ENCODE measurements at places on chromosomes 6 and 20.

GRCh38 chr6:17910189-17910588, 77.2 kb downstream of the KIF13A start:
- no peak for DNase-seq

- DNase-seq, result no peak
Observed at GRCh38 chr6:150016324-150017185, 8.8 kb downstream of the RAET1L start.

DNA sequence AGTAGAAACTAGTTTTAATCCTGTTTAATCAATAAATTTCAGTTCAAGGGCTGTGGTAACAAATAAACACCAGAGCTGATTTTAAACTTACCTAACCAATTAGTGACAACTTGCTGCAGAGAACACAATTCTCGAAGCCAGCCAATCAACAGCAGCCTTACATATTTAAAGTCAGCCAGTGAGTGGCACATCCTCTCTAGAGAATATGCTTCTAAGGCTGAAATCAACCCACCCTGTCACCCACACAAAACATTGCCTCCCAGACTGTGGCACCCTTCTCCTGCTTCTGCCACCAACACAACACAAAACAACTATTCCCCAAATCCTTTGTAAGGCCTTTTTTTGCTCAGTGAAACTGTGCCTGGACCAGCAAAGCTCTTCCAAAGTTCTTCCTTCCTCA, 306.0 kb downstream of the EYA4 start:
- DNase-seq, result no peak

DNA sequence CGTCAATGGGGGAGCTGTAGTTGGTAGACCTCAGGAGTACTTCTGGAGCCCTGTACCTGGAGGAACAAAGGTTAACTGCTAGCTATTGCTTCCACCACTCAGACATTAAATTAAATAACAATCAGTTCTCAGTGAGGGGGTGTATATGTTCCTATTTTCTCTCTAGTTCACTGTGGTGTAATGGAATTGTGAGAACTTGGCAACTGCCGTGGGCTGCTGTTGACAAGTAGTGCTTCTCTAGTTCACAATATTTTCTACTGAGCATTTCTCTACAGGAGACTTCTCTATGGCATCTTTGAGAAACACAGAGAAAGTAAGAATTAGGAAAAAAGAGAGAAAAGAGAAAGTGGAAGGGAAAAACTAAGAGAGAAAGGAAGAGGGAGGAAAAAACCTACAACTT, 23.4 kb upstream of the GSTA4 start:
- DNase-seq, result no peak

DNA sequence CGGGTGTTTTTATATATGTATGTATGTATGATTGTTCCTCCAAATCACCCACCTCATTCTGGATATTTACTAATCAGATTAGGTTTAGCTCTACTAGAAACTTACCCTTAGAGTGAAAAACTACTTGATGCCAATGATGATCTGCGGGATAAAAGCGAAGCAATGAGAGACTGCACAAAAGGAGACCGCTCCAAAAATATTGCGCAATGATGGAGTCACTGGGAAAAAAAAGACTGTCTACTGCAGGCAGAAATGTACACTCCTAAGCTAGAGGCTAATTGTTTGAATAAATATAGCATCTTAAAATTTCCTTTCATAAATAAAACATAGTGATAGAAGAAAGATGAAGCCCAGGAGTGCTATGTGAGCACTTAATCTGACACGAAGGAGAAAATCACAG, 7.3 kb downstream of the RAB32 start:
- DNase-seq, result no peak

DNA sequence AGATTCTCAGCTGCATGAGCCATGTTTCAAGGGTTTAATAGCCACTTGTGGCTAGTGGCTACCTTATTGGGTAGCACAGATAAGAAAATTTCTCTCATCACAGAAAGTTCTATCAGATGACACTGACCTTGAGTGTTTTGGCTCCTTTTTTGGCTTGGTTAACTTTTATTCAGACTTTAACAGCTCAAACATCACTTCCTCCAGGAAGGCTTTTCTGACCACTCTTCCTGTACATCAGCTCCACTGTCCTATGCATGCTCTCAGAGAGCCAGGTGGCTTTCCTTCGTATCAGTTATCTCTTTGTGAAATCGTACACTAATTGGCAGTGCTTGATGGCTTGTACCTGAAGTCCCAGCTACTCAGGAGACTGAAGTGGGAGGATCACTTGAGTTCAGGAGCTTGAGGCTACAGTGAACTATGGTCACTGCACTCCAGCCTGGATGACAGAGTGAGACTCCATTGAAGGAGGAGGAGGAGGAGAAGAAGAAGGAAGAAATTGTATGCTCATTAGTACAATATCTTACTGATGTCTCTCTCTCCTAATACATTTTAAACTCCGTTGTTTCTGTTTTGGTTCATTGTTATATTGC, 10.7 kb downstream of the MAFB start:
- DNase-seq, result no peak

DNA sequence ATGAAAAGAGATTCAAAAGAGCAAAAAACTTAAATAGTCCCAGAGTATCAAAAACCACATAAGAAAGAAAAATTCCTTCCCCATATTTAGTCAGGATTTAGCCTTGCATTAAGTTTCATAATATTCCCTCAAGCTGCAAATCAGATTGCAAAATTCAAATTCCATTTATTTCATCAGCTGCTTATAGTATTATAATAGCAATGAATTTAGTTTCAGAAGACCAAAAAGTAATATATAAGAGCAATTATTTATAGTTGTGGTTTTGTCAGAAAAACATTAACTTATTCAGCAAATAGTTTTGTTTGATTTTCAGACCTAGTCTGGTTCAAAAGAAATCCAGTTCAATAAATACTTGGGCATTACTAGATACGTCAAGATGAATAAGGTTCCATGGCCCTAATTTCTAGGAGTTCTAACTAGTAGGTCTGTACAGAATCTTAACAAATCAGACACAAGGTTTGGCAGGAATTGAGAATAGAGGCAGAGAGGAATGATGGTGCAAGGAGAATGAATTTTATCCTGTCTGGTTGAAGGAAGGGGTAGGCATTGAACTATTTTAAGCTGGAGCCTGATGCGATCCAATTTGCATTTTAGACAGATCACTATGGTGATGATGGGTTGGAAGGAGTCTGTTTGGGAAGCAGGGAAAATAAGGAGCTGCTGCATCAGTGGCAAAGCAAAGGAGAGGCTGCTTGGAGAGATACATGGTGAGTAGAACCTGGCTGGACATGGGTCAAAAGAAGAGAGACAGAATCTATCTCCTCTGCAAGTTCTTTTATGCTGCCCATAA, 163.9 kb upstream of the STXBP5 start:
- DNase-seq, result no peak

DNA sequence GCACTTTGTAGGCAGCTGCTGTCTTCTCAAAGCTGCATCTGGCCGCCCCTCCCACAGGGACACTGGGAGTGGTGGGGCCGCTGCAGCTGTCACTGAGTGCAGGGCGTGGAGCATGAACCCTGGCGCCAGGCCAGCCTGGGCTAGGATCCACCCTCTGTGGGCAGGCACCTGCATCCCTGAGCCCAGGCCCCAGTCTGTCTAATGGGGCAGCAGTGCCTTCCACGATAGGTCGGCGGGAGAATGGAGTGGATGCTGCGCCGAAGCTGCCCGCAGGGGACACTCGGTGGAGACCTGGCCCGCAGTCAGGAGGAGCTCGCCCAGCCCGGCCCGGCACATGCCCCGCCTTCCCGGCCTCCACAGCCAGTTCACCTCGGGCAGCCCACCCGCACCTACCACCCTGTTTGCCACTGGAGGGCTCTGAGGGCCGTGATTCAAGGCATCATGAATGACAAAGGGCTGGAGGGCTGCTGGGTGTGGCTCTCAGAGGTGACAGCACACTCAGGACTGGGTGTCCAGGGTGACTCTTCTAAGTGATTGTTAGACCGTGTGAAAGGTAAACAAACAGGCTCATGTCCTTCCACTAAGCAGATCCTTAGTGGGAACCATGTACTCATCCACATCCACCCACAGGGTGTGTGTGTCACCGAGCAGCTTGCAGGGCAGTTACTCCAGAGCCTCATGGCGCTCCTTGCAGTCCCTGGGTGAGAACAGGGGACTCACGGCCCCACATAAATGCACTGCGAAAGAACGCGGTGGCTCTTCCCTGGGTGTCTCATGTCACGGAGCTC, 133.9 kb downstream of the AGPAT4 start:
- no peak for DNase-seq

- DNase-seq, result no peak
Observed at GRCh38 chr20:18416486-18416885, 50.3 kb downstream of the DZANK1 start.

DNA sequence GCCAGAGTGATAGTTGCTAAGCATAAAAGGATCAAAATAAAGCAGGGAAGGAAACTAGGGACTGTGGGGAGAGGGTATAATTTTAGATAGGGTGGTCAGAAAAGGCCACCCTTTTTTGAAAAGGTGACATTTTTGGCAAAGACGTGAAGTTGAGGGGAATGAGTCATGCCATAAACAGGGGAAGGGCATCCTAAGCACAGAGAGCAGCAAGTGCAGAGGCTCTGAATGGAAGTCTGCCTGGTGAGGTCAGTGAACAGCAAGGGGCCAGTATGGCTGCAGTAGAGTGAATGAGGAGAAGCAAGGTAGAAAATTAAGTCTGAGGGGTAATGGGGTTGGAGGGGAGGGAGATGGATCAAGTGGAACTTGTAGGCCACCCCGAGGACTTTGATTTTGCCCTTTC, 2.4 kb downstream of the KLC4 start:
- DNase-seq, result no peak

DNA sequence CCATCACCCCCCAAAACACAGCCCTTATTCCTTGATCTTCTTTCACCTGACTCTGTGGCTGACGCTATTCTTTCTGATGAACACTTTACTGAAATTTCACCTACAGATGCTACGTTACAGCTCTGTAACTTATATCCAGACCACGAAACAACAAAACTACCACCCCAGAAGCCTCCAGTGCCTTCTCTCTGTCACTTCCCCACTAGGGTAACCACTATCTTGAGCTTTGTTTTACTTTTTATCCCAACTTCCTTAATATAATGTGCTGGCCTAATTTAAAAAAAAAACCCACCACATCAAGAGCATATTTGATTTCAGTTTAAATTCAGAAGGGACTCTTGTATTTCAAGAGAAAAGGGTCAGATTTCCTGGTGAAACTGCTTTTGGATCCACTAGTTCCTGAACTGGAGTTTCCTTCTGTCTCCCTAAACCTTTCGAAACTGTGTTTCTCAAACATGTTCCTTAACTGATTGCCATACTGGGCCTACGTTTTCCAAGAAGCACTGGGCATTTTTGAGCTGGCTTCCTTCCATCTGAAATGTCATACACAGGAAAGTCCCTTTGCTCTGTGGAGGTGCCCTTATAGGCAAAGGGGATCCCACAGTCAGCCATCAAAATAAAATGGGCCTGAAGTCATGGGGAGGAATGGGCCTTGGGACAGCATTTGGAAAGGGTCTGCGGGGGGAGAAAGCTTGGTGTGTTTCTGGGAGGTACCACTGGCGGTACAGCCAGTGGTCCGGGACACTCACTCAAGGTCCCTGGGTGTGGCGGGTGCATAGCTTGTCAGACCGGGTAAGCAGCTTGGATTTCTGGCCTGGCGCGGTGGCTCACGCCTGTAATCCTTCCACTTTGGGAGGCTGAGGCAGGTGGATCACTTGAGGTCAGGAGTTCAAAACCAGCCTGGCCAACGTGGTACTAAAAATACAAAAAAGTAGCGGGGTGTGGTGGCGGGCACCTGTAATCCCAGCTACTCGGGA, 25.8 kb upstream of the RTF2 start:
- no peak for DNase-seq

DNA sequence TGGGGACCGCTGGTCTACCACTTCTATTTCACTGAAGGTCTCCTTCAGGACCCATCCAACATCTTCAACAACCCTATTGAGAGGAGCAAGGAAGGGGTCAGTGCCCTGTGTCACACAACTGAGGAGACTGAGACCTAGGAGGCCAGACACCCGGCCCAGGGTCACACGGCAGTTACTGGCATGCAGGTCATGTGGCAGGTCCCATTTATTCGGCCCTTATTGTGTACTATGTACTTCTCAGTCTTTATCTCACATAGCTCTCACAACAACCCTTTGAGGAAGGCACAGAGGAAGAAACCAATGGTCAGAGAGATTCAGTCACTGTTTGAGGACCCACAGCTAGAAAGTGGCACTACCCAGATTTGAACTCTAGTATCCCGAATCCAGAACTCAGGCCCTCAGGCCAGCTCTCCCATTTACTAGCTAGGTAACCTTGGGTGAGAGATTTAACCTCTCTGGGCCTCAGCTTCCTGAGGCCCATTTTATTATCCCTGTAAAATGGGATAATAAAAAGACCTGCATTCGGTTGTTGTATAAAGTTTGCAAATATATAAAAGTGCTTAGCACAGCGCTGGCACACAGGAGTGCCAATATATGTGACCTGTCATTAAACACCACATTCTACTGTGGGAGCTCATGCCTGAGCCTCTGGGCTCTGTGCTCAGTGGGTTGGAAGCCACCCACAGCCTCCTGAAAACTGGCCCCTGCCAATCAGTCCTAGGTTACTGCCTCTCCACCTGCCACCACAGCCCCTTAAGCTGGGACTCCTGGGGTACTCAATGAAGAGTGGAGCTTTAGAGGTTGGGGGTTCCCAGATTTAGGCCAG, 15.8 kb downstream of the TFEB start:
- DNase-seq, result no peak

DNA sequence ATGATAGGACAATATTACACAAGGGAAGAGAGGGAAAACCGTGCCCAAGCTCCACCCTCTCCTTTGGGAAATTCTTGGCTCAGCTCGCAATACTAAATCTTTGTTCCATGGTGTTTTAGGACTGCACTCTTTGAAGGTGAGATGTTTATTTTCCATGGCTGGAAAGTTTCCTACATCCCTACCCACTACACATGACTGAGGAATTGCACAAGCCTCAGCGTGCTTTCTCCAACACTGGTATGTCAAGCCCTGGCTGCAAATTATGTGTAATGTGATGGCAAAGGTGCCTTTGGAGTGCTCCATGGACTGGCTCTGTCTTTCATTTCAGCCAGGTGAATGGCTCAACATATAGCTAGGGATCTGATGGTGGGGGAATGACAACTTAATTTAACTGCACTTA, 134.3 kb downstream of the ISM1 start:
- DNase-seq, result no peak

- DNase-seq, result no peak
Observed at GRCh38 chr6:144408161-144408560, 123.0 kb downstream of the UTRN start.

- DNase-seq, result no peak
Observed at GRCh38 chr20:49785149-49785851, 27.3 kb upstream of the SLC9A8 start.

DNA sequence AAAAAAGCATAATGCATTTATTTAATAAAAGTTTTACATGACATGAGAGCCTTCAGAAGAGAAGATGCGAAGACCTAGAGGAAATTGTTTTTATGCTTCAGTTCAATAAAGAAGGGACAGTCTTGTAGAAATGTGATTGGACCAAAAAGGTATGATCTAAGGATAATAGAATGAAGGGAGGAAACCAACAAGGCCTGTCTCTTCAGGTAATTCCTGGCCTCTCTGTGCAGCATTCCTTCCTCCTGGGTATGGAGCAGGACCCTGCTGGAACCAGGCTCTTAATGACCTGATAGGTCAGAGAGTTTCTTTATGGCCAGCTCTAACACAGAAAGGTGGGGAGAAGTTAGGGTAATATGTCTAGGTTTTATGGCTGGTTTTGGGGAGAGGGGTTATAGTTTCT, 162.8 kb upstream of the HEY2 start:
- no peak for DNase-seq

- no peak for DNase-seq
Observed at GRCh38 chr6:1297746-1298145, 14.2 kb upstream of the FOXQ1 start.
